ENCODE measurements at places on chromosomes 13 and 19. TPM values are rescaled to one million over a fixed set of nuclear protein-coding genes. Genes with fewer than 3 reads are reported as not detected.

MEF2B gene
- 6.4 TPM for total RNA-seq

TUBB4A gene
- total RNA-seq: 11.9 TPM

DNA sequence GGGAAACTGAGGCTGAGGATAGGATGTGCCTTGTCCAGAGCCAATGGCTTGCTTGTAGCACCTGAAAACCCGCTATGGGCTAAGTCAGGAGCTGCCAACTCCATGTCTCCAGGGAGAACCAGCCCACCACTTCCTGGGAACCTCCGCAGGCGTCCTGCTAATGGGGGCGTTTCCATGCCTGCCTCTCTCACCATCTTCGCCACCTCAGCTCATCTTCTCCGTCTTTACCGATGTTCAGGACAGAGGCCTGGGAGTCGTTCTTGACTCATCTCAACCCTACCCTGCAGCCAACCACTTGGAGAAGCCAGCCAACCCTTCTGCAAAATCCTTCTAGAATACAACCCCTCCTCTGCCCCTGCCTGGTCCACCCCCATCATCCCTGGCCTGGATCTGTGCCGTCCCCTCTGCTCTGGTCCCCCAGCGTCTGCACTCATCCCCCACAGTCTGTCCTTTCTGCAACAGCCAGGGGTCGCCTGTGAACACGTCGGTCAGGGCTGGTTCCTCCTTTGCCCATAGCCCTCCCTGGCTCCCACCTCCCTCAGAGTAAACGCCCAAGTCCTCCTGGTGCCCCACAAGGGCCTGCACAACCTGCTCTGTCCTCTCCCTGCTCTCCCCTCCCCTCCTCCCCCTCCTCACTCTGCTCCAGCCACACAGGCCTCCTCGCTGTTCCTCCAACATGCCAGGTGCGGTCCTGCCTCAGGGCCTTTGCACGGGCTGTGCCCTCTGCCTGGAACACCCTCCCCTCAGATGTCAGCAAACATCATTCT is 31.0 kb downstream of the PTPRS start:
- no peak for DNase-seq

- DNase-seq: no peak
Measured at GRCh38 chr19:9014803-9015202, 4.6 kb upstream of the MUC16 start.

DNA sequence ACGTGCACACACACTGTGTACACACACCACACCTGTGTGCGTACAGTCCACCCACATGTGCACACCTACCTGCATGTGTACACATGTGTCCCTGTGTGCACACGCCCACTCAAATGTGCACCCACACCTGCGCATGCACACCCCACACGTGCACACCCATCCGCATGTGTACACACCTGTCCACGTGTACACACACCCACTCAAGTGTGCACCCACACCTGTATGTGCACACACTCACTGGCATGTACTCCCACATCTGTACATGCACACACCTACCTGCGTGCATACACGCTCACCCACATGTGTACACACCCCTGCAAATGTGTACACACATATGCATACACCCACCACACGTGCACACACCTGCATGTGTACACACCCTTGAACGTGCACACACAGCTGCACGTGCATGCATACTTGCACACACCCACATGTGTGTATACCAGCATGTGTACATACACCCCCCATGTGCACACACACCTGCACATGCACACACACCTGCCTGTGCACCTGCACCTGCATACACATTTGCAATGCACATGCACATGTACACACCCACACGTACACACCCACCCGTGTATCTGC is 10.6 kb downstream of the PKN1 start:
- DNase-seq: no peak

- DNase-seq: no peak
Measured at GRCh38 chr19:28667348-28667977, 545.5 kb downstream of the UQCRFS1 start.

GRCh38 chr19:30001301-30001700 is 59.3 kb downstream of the URI1 start:
- DNase-seq: no peak

- no peak for DNase-seq
Measured at GRCh38 chr19:43560687-43561086, 14.6 kb downstream of the XRCC1 start.

- no peak for DNase-seq
Measured at GRCh38 chr19:4638317-4638716, 999 bp upstream of the TNFAIP8L1 start.
